Stimulated activated memory B cell treated with anti-CD40 and anti-IgM and Interleukin-4, amounts not matched to agents 10 μg/mL and 1 μg/mL and 100 μg/mL, for 72 hours (primary cell): ENCODE measurements at places on chromosomes 5 and 9.

GRCh38 chr9:107862881-107863280 lies 373.3 kb upstream of the KLF4 start:
- ATAC-seq, result no peak

- no peak for ATAC-seq
Measured at GRCh38 chr9:124675261-124676158, 95.6 kb downstream of the NR6A1 start.

- ATAC-seq, result no peak
Measured at GRCh38 chr9:107190936-107191290, 92.2 kb upstream of the RAD23B start.

- ATAC-seq, result no peak
Measured at GRCh38 chr5:72920690-72921502, 34.9 kb upstream of the FCHO2 start.
